ENCODE measurements at places on chromosomes 12 and 14.

DNA sequence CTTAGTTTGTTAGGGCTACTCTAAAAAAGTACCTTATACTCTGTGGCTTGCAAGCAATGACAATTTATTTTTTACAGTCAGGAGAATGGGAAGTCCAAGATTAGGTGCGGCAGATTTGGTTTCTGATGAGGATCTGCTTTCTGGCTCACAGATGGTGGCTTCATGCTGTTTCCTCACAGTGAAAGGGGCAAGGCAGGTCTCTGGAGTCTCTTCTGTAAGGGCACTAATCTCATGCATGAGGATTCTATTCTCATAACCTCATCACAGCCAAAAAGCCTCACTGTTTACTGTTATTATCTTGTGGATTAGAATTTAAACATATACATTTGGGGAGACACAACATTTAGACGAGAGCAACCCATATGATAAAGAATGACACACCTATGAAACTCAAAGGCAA is 1957.4 kb upstream of the SEL1L start:
- DNase-seq, result no peak

DNA sequence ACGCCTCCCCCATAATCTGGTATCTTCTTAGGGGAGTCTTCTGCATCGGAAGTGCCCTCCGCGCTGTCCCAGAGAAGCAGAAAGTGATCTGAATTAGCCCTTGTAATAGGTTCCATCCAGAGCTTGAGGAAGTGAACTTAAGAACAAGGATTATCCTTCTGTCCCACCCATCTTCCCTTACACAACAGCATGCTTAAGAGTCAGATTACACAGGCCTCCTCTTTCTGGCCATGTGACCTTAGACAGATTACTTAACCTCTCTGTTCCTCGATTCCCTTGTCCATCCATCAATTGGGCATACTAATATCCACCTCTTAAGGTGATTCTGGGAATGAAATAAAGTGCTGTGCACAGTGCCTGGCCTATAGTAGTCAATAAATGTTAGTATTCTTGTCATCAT is 11.4 kb downstream of the CABP1 start:
- DNase-seq, result no peak

DNA sequence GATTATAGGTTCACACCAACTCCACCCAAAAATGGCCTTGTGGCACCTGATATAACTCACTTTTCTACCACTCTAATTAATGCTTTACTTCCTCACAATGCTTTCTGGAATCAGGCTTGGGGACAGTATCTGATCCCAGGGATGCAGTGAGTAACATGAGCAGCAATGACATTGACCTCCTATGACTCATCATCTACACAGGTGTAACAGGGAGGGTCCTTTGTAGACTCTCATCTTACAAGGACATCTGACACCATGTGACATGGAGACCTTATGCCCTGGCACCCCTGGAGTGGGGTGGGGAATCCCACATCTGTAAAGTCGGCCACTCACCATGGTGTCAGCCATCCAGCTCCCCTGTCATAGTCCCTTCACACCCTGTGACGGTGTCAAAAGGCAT is 586.4 kb downstream of the MED13L start:
- DNase-seq, result no peak

- DNase-seq, result no peak
Measured at GRCh38 chr14:95326987-95327386, 7.3 kb upstream of the CLMN start.

- DNase-seq, result no peak
Measured at GRCh38 chr12:14952299-14952921, 9.0 kb downstream of the ARHGDIB start.

- DNase-seq, result no peak
Measured at GRCh38 chr14:68513137-68513536, 279.7 kb downstream of the ZFP36L1 start.

GRCh38 chr12:100266585-100266834 is 369 bp downstream of the DEPDC4 start:
- no peak for DNase-seq

DNA sequence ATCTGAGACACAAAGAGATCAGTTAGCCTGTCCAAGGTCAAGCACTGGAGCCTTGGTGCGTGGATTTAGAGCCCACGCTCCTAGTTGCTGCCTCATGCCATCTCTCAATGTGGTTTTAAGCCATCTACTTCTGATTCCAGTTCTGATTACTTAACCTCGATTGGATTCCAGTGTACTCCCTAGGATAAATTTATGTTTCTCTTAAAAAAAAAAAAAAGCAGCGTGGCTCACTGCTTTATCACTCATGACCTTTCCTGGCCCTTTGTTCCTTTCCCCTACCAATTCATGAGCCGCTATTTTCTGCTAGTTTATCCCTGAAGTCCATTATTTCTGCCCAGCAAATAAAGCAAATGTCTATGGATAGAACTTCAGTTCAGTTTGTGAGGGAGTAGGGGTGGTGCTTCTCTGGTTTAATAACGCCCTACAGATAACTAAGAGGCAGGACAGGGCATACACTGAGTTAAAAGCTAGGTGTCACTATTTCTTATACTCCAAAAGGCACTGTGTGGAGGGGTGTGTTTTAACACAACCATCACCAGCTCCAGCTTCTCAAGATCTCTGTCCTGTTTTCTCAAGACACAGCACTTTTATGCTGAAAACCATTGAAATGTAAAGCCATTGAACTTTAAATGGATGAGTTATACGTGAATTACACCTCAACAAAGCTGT is 9.8 kb upstream of the PARP11 start:
- no peak for DNase-seq

DNA sequence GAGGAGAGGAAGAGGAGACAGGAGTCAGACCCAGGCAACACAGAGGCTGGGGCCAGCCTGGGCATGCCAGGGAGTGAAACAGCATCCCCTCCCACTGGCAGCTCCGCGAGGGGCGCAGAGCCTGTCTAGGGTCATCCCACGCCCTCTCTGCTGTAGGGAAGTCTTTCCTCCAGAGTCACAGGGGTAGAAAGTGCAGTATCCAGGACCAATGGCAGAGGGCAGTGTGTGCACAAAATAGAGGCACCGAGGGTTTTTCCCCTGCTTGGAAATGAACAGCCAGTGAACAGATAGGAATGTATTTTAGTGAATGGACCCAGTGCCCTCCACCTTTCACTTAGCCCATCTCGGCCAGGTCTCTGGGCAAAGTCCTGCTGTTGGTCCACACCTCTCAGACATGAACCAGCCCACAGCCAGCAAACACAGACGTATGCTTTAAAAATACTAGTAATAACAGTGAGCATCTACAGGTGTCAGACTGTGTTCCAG is 9.4 kb upstream of the KRT74 start:
- peak; percentile 47 for DNase-seq

DNA sequence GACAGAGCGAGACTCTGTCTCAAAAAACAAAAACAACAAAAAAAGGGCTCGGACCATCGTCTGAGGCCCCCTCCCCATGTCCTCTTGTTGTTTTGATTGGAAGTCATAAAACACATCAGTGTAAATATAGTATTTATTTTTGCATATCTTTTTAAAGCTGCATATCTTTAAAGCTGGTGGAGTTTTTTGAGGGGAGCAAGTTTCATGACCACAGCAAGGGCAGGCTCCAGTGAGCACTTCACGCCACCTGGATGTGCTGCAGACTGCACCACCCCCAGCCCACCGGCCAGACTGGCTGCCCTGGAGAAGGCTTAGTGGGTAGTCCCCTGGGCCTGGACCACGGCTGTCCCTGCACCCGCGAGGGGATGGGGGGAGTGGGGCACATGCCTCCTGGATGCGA is 11.9 kb upstream of the BCL7A start:
- no peak for DNase-seq
